ENCODE measurements at places on chromosomes 1 and 21.

GRCh38 chr21:46096596-46097335, 1.1 kb upstream of the COL6A2 start:
- no peaks in the 10 kb centered on the region for H3K36me3 ChIP-seq
- peak overlapping the region; percentile 60 for H3K27ac ChIP-seq
- DNase-seq: peak; percentile 35
- H3K4me1 ChIP-seq: no peaks in the 10 kb centered on the region
- peaks cover 20% of the 10 kb centered on the region for H3K27me3 ChIP-seq

- no peaks in the 10 kb centered on the region for H3K27me3 ChIP-seq
- H3K4me1 ChIP-seq: no peaks in the 10 kb centered on the region
- H3K27ac ChIP-seq: no peak overlapping the region
- no peak overlapping the region for H3K4me3 ChIP-seq
Observed at GRCh38 chr1:72434070-72434469, 151.7 kb upstream of the NEGR1 start.

DNA sequence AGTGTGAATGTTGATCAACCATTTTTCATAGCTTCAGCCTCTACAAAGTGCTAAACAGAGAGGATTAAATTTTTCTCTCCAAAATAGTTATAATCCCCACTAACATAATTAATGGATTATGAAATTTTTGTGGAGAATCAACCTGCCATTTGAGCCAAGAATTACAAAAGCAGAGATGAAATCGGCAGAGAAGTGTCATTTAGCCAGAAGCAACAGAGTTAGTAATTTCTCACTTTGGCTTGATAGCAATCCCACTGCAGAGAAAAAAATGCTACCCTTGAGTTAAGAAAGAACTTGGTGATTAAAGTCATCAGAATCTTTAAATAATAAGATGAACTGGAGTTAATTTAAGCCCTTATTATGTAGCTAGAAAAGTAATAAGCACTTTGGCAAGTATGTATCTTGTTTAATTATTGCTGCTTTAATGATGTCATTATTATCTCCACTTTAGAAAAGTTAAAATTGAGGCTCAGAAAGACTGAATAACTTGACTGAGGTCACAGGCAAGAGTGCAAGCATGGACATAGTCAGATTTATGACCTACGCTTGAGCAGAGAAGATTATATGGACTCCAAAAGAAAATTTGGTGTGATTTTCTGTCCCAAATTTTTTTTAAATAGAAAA, 37.3 kb downstream of the RGS4 start:
- no peak overlapping the region for H3K27ac ChIP-seq
- no peak overlapping the region for H3K4me3 ChIP-seq
- no peaks in the 10 kb centered on the region for H3K4me1 ChIP-seq
- no peak for DNase-seq
- peaks cover 5% of the 10 kb centered on the region for H3K27me3 ChIP-seq
- H3K36me3 ChIP-seq: no peaks in the 10 kb centered on the region

GRCh38 chr21:35428489-35428888, 379.4 kb upstream of the RUNX1 start:
- no peak overlapping the region for H3K27ac ChIP-seq
- peaks cover 10% of the 10 kb centered on the region for H3K27me3 ChIP-seq
- peak; percentile 32 for DNase-seq
- peaks cover 14% of the 10 kb centered on the region for H3K4me1 ChIP-seq
- peak overlapping the region; percentile 50 for H3K4me3 ChIP-seq
- peaks cover 2% of the 10 kb centered on the region for H3K36me3 ChIP-seq

DNA sequence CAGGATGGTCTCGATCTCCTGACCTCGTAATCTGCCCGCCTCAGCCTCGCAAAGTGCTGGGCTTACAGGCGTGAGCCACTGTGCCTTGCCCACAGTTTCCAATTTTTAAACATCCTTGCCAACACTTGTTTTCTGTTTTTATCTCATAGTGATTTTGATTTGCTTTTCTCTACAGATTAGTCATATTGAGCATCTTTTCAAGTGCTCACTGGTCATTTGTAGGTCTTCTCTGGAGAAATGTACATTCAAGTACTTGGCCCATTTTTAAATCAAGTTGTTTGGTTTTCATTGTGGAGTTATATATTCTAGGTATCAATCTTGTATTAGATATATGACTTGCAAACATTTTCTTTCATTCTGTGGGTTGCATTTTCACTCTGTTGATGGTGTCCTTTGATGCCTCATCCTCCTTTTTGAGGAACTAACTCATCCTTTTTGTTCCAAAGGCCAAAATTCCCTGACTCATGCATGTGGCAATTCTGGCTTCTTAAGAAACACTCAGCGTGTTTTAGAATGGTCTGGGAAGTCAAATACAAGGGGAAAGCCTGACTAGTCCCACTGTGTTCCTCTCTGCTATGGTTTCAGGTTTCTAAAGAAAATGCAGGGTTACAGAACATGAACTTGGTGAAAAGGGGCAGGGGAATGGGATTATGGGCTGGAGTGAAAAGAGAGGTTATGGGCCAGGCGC, 37.3 kb downstream of the PTAFR start:
- no peak overlapping the region for H3K27ac ChIP-seq
- no peak for DNase-seq
- peaks cover 54% of the 10 kb centered on the region for H3K27me3 ChIP-seq
- H3K4me3 ChIP-seq: no peak overlapping the region
- no peaks in the 10 kb centered on the region for H3K36me3 ChIP-seq

DNA sequence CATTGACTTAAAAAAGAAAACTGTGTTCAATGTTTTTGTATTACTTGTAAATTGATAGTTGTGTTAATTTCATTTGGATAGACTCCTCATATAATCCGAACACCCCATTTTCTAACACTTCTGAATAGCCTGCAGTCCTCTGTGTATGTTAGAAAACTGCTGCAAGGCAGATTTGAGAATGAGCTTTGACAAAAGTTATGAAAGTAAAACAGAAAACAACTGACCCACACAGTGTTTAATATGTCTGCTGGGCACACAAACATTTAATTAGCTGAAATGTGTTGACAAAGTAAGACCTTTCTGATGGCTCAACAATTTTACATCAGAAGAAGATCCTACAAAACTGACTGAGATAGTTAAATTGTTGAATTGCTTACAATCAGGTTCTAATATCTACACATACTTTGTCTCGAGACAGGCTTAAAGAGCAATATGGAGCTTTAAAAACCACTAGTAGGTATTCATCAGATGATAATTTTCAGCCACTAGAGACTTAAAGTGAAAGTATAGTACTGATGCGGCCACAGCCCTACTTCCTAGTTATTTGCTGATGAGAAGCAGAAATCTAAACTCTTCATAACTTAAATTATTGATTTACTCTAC, 40.0 kb upstream of the PRMT6 start:
- H3K4me3 ChIP-seq: no peak overlapping the region
- no peak overlapping the region for H3K27ac ChIP-seq
- H3K36me3 ChIP-seq: no peaks in the 10 kb centered on the region
- no peaks in the 10 kb centered on the region for H3K4me1 ChIP-seq

GRCh38 chr1:194252199-194252598, 1065.8 kb upstream of the B3GALT2 start:
- no peak overlapping the region for H3K27ac ChIP-seq
- no peak overlapping the region for H3K4me3 ChIP-seq
- no peak for DNase-seq
- H3K36me3 ChIP-seq: no peaks in the 10 kb centered on the region

DNA sequence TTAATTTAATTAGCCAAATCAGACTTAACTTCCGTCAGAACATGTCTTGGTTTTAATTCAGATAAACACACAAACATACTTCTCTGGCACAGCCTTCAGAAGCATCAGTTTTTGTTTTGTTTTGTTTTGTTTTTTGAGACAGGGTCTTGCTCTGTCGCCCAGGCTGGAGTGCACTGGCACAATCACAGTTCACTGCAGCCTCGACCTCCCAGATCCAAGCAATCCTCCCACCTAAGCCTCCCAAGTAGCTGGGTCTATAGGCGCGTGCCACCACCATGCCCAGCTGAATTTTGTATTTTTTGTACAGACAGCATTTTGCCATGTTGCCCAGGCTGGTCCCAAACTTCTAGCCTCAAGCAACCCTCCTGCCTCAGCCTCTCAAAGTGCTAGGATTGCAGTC, 34.7 kb downstream of the MDM4 start:
- no peak overlapping the region for H3K4me3 ChIP-seq
- H3K27me3 ChIP-seq: no peaks in the 10 kb centered on the region
- H3K27ac ChIP-seq: no peak overlapping the region
- DNase-seq: no peak

DNA sequence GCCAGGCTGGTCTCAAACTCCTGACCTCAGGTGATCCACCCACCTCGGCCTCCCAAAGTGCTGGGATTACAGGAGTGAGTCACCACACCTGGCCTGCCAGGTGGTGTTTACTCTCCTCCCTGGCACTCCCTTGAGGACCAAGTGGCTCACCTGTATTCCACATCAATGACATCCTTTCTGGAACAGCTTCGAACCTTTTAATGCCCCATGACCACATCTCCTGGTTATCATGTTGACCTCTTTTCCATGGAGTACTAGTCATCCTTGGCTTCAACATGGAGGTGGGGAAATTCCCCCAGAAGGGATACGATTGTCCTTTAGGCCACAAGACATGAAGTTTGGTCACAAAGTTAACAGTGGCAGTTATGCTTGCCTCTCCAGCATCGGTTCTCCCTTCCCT, 66.9 kb downstream of the CDC7 start:
- H3K4me1 ChIP-seq: peaks cover 10% of the 10 kb centered on the region
- no peak overlapping the region for H3K27ac ChIP-seq
- no peak overlapping the region for H3K4me3 ChIP-seq
- H3K27me3 ChIP-seq: peaks cover 7% of the 10 kb centered on the region

GRCh38 chr1:57748719-57749118, 324.9 kb upstream of the DAB1 start:
- no peaks in the 10 kb centered on the region for H3K27me3 ChIP-seq
- H3K36me3 ChIP-seq: no peaks in the 10 kb centered on the region

- H3K4me3 ChIP-seq: no peak overlapping the region
- no peak overlapping the region for H3K27ac ChIP-seq
- DNase-seq: peak; percentile 46
- peaks cover 2% of the 10 kb centered on the region for H3K4me1 ChIP-seq
- H3K27me3 ChIP-seq: peaks cover 38% of the 10 kb centered on the region
- H3K36me3 ChIP-seq: no peaks in the 10 kb centered on the region
Observed at GRCh38 chr1:41282679-41283317, 40.7 kb upstream of the SCMH1 start.

GRCh38 chr1:2113620-2114135, 63.5 kb downstream of the PRKCZ start:
- DNase-seq: no peak
- H3K36me3 ChIP-seq: no peaks in the 10 kb centered on the region
- H3K4me3 ChIP-seq: no peak overlapping the region
- no peaks in the 10 kb centered on the region for H3K27me3 ChIP-seq
- H3K27ac ChIP-seq: no peak overlapping the region

DNA sequence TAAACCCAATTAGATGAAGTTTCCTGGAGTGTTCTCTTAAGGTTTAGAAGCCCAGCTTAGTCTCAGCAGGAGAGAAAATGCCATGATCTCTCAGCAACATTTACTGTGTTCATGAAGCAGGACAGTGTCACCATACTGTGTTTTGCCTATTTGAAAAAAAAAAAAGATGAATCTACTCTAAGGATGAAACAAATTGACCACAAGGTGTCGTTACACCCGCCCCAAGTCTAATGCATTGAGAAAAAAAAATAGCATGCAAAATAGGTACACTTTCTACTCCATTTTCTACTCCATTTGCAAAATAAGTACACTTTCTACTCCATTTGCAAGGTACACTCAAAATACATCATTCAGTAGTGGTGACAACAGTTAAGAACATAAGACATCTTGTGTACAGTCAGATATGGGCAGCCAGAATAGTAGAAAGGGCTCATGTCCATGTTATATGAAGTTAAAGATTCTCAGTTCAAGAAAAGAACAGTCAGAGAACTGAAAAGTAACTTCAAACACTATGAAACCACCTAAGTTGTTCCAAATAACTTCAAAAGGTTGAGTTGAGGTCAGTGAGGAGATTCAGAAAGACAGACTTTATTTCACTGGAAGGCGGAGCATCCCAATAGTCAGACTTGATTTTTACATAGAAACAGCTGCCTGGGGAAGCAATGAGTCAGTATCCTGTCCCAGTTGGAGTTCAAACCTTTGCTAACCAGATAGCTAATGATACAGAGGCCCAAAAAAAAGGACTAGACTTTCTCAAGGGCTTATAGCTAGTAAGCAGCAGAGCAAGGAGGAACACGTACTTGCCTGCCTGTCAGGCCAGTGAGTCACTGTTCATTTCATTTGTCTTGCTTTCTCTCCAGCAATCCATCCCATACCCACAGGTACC, 13.3 kb downstream of the PLPPR5 start:
- H3K4me3 ChIP-seq: no peak overlapping the region
- H3K36me3 ChIP-seq: no peaks in the 10 kb centered on the region
- peaks cover 5% of the 10 kb centered on the region for H3K27me3 ChIP-seq
- H3K27ac ChIP-seq: no peak overlapping the region

GRCh38 chr1:115922801-115923200, 53.5 kb upstream of the SLC22A15 start:
- peaks cover 14% of the 10 kb centered on the region for H3K27me3 ChIP-seq
- DNase-seq: no peak
- no peak overlapping the region for H3K4me3 ChIP-seq
- H3K27ac ChIP-seq: no peak overlapping the region
- H3K36me3 ChIP-seq: no peaks in the 10 kb centered on the region
- no peaks in the 10 kb centered on the region for H3K4me1 ChIP-seq

- no peaks in the 10 kb centered on the region for H3K36me3 ChIP-seq
- no peaks in the 10 kb centered on the region for H3K4me1 ChIP-seq
- H3K27me3 ChIP-seq: peaks cover 11% of the 10 kb centered on the region
- no peak for DNase-seq
- no peak overlapping the region for H3K27ac ChIP-seq
Observed at GRCh38 chr1:56710646-56711045, 65.5 kb downstream of the PRKAA2 start.

- H3K27ac ChIP-seq: no peak overlapping the region
- H3K4me1 ChIP-seq: no peaks in the 10 kb centered on the region
Observed at GRCh38 chr1:240284656-240285414, 193.2 kb downstream of the FMN2 start.

- H3K4me3 ChIP-seq: no peak overlapping the region
- no peaks in the 10 kb centered on the region for H3K36me3 ChIP-seq
- DNase-seq: no peak
Observed at GRCh38 chr1:94974824-94975223, 47.9 kb upstream of the CNN3 start.

GRCh38 chr1:28928314-28928941, 14.1 kb downstream of the EPB41 start:
- peak overlapping the region; percentile 78 for H3K27ac ChIP-seq
- H3K27me3 ChIP-seq: no peaks in the 10 kb centered on the region
- H3K4me1 ChIP-seq: peaks cover 37% of the 10 kb centered on the region
